ENCODE measurements at places on chromosomes 16 and 17.

DNA sequence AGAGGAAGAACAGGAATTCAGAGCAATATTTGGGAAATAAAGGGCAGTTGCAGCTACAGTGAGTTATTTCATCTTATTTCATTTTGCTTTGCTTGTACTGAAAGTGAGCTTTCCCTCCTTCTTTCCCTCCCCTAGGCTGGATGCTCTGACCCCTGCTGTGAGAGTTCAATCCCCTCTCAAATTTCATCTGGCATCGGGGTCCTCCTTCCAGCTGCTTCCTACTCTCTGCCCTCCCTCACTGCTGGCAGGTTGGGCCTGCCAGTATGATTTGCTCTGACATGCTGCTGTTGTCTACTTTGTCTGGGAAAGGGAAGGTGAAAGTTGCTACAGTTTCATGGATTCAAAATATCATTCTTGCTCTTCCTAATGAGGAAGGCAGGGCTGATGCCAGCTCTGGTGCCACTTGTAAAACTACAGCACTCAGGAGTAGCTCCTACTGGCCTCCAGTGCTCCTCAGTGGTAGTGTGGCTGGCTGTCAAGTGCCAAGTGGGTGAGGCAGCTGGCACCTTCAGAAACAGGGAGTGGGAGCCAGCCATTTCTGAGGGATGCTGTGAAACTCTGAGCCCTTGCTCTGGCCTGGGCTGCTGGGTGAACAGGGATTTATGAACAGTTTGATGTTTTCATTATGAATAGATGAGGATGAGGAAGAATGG lies 408.6 kb downstream of the HAPSTR1 start:
- DNase-seq = no peak

GRCh38 chr17:41168121-41168520 lies at the start of gene KRTAP4-3:
Gene KRTAP4-3, minus strand, starts transcription at chr17:41168221. Its CDS starts 49 bp downstream, at chr17:41168172.
- no peak for DNase-seq

- no peak for DNase-seq
Observed at GRCh38 chr16:81967358-81967757, 43.9 kb downstream of the SDR42E1 start.

DNA sequence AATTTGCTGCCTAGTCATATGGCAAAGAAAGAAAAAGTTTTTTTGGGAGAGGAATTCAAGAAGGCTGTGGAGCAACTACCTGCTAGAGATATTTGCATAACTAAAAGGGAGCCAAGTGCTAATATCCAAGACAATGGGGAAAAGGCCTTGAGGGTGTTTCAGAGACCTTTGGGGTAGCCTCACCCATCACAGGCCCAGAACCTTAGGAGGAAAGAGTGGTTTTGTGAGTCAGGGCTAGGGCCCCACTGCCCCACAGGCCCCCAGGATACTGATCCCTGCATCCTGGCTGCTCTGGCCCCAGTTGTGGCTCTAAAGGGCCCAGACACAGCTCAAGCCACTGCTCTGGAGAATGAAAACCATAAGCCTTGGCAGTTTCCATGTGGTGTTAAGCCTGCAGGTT lies 41.9 kb upstream of the SDK2 start:
- DNase-seq = no peak

- DNase-seq = no peak
Observed at GRCh38 chr16:28882551-28883160, 4.4 kb downstream of the ATP2A1 start.

DNA sequence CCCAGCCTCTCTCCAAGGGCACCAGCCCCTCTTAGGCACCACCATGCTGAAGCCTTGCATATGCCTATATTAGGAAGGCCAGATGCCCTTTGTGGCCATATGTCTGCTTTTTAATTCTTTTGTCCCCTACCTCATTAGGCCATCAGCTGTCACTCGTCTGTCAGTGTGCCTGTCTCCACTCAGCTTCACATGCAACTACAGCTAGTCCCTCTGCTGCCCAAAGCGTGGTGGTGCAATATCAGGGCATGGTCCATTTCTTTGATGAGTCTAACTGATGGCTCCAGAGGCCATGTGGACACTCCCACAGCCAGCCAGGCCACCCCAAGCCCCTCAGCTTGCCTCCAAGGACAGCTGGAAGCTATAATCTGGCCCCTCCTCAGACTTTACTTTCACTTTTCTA lies 36.3 kb downstream of the MYO18A start:
- no peak for DNase-seq

GRCh38 chr17:66953630-66954020 lies 10.9 kb upstream of the CACNG4 start:
- DNase-seq = no peak

- no peak for DNase-seq
Observed at GRCh38 chr17:74922172-74922571, 883 bp downstream of the USH1G start.

GRCh38 chr17:28928061-28928460 lies 23.3 kb downstream of the PHF12 start:
- DNase-seq = peak; percentile 42

DNA sequence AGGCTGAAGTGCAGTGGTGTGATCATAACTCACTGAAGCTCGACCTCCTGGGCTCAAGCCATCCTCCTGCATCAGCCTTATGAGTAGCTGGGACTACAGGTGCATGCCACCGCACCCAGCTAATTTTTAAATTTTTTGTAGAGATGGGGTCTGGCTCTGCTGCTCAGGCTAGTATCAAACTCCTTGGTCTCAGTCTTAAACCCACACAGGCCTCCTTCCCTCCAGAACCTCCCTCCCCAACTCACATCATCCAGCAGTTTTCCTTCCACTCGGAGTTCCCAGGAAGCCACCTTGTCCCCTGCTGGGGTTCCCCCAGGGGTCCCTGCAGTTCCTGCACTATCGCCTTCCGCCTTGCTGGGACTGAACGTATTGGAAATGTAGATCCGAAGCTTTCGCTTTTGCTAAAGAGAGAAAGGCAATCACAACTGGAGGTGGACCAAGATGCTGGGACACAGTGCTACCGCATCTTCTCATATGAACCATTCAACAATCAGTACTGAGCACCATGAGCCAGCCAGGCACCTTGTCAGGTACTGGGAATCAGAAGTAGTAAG lies 7.2 kb downstream of the SMARCD2 start:
- DNase-seq = no peak

GRCh38 chr17:71511266-71511995 lies 609.4 kb upstream of the SOX9 start:
- DNase-seq = no peak

GRCh38 chr16:85940214-85940613 lies 41.3 kb downstream of the IRF8 start:
- DNase-seq = no peak

DNA sequence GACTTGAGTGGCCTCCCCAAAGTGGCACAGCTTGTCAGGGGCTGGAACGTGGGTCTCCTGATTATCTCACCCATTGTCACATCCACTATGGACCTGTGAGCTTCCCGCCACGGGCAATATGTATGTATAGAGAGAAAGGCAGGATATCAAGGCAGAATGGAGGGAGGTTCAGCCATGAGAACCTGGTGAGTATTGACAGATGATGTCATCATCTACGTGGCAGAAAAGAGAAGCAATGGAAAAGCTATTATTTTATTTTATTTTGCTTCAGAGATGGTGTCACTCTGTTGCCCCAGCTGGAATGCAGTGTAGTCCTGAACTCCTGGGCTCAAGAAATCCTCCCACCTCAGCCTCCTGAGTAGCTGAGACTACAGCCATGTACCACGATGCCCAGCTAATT lies 13.4 kb upstream of the PDK2 start:
- DNase-seq = no peak

- no peak for DNase-seq
Observed at GRCh38 chr17:40550608-40551007, 14.7 kb downstream of the CCR7 start.

- DNase-seq = peak; percentile 86
Observed at GRCh38 chr16:75074920-75075687, 41.5 kb downstream of the LDHD start.

DNA sequence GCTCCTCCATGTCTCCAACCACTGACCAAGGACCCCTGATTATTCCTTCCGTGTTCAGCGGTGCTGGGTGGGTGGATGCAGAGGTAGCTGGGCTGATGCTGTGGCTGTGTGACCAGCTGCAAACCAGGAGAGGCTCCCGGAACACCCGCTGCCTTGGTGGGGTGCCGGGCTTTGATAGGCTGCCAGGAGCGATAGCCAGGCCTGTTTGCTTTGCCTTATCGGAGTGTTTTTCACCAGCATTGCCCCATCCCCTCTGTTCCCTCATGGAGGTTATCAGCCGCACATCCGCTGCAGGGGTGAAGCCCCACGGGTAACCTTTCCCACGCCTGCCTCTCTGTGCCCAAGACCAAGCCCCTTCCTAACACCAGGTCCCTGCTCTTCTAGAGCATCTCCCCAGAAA lies 354.3 kb downstream of the C16orf95 start:
- no peak for DNase-seq

- DNase-seq = no peak
Observed at GRCh38 chr16:57299009-57299718, 14.7 kb upstream of the PLLP start.

GRCh38 chr16:75913958-75914357 lies 187.7 kb upstream of the CPHXL start:
- no peak for DNase-seq

DNA sequence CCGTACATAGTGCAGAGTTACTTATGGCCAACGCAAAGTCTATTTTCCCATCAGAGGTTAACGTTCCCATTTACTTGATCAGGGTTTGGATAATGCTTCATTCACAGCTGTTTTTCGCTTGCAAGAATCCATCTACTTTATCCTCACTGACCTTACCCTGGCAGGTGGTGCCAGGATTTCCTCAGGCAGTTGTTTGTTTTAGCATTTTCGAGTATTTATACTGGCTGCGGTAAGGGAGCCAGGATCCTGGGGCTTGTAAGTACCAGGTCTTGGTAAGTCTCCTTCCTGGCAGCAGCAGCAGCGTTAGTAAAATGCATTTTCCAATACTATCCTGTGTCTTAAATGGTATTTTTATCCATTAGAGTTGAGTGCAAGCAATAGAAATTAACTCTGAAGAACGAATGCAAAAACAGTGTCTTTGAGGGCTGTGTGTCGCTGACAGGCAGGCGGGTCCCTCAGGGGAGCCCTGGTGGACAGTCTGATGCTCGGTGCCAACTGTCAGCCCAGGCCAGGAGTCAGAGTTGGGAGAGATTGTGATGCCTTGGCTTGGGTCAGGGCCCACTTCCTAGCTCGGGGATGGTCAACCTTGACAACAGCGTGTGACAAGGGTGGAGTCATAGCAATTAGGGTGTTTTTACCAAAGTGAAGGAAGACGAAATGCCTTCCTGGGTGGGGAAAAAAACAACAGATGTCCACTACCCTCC lies 92.4 kb upstream of the HSBP1 start:
- DNase-seq = no peak

DNA sequence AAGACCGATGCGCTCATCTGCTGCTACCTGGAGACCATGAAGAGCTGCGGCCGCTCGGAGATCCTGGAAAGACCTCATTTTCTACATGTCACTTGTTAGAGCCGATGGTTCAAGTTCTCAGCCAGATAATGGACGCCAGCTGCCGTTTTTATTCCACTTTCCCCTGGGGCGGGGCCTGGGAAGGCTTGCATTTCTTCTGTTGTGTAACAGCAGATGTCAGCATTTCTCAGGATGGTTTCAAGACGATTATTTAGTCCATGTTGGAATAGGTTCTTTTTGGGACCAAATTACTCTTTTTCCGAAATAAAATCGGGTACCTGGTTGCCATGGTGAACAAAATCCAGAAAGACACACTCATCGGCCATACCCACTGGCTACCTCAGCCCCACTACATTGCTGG lies 1418.3 kb downstream of the CDH11 start:
- no peak for DNase-seq

- peak; percentile 72 for DNase-seq
Observed at GRCh38 chr17:78124081-78124835, 4.3 kb downstream of the TMC6 start.

GRCh38 chr16:53673189-53673588 lies 30.5 kb downstream of the RPGRIP1L start:
- DNase-seq = no peak

- no peak for DNase-seq
Observed at GRCh38 chr17:3761918-3762380, 38.2 kb downstream of the HASPIN start.

GRCh38 chr17:81537343-81537855 lies 9.2 kb downstream of the FSCN2 start:
- peak; percentile 36 for DNase-seq

- DNase-seq = no peak
Observed at GRCh38 chr17:13182450-13182849, 164.6 kb upstream of the ELAC2 start.

DNA sequence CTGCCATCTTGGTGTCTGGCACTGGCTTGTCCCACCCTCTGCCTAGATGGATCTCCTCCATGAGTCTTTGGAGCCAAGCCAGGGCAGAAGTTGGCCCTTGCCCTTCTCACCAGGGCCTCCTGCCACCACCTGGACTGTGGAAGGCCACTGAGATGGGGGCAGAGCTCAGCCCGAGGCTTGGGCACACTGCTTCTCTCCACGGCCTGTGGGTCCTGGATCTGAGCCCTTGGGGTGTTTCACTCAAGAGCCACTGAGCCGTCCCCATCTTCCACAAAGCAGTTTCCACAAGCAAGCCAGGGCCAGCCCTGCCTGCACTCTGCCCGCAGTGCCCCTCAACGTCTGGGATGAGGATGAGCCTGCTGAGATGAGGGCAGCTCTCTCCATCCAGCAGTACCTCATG lies 16.7 kb upstream of the CD300A start:
- no peak for DNase-seq

- DNase-seq = no peak
Observed at GRCh38 chr17:40090237-40091119, 9.9 kb downstream of the NR1D1 start.

- DNase-seq = no peak
Observed at GRCh38 chr16:19696961-19697360, 21.1 kb downstream of the KNOP1 start.

DNA sequence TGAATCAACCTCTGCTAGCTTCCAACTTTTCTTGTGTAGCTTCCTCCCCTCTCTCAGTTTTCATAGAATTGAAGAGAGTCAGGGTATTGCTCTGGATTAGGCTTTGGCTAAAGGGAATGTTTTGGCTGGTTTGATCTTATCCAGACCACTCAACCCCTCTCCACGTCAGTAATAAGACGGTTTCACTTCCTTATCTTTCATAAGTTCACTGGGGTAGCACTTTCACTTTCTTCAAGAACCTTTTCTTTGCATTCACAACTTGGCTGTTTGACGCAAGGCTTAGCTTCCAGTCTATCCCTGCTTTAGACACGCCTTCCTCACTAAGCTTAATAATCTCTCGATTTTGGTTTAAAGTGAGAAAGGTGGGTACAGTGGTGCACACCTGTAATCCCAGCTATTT lies 29.7 kb upstream of the OR1A2 start:
- DNase-seq = peak; percentile 5

DNA sequence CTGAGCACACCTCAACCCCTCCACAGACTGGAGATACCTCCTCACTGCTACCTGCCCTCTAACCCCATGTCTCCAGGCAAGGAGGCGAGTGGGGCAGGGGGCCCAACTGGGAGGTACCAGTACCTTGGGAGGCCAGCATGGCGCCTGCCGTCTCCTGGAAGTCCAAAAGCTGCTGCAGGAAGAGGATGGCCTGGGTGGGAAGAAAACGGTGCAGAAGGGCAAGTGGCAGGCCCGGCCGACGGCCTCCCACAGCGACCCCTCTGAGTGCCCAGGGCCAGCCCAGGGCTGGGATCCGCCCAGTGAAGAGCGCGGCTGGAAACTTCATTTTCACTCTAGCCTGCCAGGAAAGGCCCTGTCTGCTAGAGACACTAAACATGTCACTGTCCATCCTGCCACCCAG lies 8.5 kb downstream of the ZACN start:
- no peak for DNase-seq

- no peak for DNase-seq
Observed at GRCh38 chr17:38579934-38580333, 25.8 kb downstream of the SRCIN1 start.

Data from CD4-positive, alpha-beta T cell treated with Interleukin-4 for 1 hour (primary cell).